ENCODE measurements at places on chromosomes 3 and 15.

- DNase-seq = no peak
Measured at GRCh38 chr3:188434594-188434993, 280.6 kb downstream of the LPP start.

- DNase-seq = peak; percentile 95
Measured at GRCh38 chr3:62415312-62415801, 42.0 kb upstream of the FEZF2 start.

GRCh38 chr3:157145606-157146322 is 14.2 kb downstream of the CCNL1 start:
- DNase-seq = no peak

- DNase-seq = no peak
Measured at GRCh38 chr3:170200987-170201386, 19.5 kb upstream of the PHC3 start.

- no peak for DNase-seq
Measured at GRCh38 chr15:100245855-100246254, 95.9 kb downstream of the ADAMTS17 start.

- DNase-seq = no peak
Measured at GRCh38 chr3:25834346-25834745, 44.5 kb downstream of the OXSM start.

GRCh38 chr15:42111924-42112323 is 17.6 kb upstream of the PLA2G4D start:
- no peak for DNase-seq

DNA sequence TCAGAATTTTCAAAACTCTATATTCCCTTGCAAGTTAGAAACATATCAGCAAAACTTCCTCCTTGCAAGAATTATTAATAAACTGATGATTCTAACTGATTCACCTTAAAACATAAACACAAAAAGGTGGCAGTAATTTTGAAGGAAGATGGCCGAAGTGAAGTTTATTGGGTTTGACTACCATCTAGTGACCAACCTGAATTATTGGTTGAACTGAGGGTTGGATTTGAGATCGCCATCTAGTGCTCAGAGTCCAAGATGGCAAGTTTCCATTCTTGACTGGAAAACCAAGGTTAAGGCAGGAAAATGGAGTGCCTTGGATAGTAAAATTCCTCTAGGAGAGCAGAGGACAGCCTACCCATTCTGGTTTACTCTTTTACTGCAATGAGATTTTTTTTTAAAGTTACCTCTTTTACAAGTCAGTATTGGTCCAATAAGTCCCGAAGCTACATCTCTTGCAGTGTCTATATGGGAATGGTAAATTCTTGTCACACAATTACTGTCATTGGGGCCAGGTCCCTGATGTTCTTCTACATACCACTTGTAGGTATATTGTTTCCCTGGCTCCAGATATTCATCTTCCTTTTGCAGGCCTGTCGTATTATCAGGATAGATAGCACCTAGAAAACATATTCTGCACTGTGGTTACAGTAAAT is 51.6 kb upstream of the CP start:
- peak; percentile 66 for DNase-seq

GRCh38 chr3:101072300-101072699 is 79.1 kb upstream of the ABI3BP start:
- no peak for DNase-seq

DNA sequence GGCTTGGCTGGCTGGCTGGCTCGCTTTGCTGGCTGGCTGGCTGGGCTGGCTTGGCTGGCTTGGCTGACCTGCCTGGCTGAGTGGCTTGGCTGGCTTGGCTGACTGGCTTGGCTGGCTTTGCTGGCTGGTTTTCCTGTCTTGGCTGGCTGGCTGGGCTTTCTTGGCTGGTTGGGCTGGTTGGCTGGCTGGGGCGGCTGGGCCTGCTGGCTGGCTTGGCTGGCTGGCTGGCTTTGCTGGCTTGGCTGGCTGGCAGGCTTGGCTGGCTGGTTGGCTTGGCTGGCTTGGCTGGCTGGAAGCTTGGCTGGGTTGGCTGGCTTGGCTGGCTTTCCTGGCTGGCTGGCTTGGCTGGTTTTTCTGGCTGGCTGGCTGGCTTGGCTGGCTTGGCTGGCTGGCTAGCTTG is 435.6 kb downstream of the GOLGA6L6 start:
- DNase-seq = no peak

GRCh38 chr3:178680489-178680888 is 144.3 kb downstream of the KCNMB2 start:
- no peak for DNase-seq

- DNase-seq = no peak
Measured at GRCh38 chr15:45121706-45122417, 7.7 kb downstream of the DUOXA2 start.

- no peak for DNase-seq
Measured at GRCh38 chr3:152943645-152944044, 108.7 kb downstream of the P2RY1 start.

DNA sequence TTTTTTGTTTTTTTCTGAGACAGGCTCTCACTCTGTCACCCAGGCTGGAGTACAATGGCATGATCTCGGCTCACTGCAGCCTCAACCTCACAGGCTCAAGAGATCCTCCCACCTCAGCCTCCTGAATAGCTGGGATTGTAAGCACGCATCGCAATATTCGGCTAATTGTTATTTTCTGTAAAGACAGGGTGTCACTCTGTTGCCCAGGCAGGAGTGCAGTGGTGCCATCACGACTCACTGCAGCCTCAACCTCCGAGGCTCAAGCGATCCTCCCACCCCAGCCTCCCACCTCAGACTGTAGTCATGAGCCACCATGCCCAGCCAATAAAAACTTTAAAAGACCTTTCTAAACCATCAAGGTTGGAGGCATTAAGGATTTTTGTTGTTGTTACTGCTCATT is 57.4 kb upstream of the TFRC start:
- no peak for DNase-seq

GRCh38 chr3:13319564-13320220 is 100.4 kb downstream of the NUP210 start:
- no peak for DNase-seq

DNA sequence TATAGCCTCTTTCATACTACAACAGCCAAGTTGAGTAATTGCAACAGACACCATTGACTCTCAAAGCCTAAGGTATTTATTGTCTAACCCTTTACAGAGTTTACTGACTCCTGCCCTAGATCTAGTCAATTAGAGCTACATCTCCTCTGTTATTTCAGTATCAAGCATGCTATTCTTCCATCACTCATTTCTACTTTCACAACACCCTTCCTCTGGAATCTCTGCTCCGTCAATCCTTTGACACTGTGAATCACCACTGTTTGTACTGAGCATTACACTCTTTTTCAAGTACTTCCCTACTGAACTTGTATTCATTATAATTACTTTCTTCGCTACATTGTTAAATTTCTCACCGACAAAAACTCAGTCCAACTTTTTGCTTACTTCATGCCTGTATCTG is 121.8 kb downstream of the ZNF609 start:
- DNase-seq = no peak

DNA sequence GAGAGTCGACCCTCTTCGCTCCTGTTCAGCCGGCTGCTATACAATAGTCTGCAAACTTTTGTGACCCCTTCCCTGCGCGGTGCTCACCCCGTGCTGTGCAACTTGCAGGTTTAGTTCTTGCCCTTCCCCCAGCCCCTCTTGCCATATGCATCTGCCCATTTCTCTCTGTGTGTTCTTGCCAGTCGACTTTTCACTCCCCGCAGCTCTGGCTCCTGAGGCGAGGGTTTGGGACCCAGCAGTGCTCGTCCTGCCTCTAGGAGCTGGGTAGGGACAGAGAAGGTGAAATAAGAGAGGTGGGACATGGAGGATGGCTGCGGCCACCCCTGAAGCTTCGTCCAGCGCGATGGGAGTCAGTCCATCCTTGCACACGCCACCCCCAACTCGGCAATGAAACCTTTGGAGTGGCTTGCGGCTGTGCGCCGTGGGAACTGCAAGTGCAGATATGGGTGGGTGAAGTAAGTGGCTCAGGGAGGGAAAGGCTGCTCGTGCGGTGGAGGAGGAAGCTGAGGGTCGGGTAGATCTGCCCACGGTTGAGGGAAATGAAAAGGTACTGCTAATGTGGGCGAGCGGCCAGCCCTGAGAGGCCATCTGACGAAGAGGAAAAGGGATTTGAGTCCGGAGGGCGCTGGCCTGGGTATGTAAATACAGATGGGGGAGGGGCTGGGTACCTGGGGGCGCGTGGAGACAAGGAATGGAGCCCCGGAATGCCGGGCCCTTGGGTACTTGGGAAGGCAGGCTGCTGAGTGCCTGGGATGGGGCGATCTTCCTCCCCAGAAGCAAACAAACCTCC is 1.0 kb downstream of the LRRC3B start:
- no peak for DNase-seq

- no peak for DNase-seq
Measured at GRCh38 chr3:172375206-172375850, 72.9 kb downstream of the GHSR start.

DNA sequence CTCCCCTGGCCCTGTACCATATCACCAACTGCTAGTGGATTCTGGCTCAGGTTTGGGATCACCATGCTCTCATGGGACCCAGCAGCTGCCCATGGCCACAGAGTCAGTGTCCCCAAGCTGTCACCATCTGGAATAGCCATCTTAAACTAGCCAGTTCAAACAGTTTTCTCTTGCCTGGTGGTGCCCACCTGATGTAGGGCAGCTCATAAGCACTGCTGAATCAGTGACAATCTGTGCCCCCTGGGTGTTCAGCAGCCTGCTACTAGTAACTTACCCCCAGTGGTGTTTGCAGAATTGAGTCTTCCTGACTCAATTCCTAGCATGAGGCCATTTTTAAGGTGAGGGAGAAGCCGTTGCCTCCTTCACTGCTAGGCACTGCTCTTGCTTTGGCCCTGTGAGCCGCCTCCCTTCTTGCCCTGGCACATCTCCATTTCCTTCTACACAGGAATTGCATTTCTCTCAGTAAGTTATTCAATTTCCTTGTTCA is 7.9 kb downstream of the RPSA start:
- no peak for DNase-seq

GRCh38 chr3:170726976-170727661 is 141.2 kb upstream of the SLC7A14 start:
- no peak for DNase-seq

DNA sequence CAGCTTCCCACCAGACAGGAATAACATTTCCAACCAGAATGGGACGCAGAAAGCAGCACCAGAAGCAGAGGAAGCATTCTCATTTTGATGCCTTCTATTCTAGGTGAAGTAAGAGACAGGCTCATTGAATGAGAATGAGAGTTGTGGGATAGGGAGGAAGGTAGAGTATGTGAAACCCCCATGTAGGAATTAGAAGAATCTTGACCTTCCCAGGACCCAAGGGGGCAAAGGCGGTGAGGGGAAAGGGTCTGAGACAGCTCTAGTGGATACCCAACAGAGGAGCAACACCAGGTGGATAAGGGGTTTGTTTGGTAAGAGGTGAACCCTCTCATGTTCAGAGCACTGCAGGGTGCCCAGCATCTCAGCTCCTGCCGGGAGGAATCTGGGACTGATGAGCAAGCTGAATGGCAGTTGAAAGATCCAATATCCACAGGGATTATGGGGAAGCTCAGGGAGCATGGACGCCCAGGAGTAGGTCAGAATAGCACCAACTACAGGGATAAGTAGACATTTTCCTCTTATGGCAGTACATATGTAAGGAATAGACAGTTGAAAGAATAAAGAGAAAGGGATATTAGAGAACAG is 77.0 kb downstream of the PLCL2 start:
- no peak for DNase-seq

DNA sequence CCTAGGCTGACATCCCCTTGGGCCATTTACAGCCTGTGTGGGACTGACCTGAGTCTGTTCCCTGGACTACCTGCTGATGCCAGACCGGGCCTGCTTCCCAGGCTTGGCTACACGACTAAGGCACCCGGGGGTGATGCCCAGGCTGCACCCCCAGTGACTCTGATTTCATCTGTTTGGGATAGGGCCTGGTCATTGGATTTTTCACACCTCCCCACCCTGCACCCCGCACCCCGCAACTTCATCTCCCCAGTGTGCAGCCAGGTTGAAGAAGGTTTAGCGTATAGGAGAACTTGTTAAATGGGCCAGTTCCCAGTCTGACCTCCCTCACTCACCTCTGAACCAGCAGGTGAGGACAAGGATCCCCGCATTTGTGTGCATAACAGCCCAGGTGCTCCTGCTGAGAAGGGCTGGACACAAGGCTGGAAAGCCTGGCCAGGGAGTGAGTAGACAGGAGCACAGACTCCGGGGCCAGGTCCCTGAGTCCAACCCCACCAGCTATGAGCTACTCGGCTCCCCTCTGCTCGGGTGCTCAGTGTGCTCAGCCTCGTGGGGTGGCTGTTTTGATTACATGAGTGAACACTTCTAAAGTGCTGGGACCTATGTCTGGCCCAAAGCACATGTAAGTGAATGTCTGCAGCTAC is 18.5 kb downstream of the SLC6A20 start:
- no peak for DNase-seq

DNA sequence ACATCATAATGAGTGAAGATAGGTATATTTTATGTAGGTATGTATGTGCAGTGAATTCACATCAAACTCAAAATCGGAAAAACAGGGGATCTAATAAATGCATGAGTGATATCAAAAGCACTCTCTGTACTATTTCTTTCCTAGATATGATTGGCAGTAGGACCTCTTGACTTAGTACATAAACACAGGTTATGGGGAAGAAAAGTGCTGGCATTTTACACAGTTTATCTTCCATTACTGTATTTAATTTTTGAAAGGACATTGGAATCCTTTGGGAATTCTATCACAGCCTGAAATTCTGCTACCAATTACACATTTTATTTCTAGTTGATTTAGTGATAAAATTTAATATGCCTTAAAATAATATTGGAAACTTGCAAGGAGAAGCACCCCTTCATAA is 470.5 kb upstream of the ONECUT1 start:
- no peak for DNase-seq

GRCh38 chr3:197365586-197365985 is 67.2 kb upstream of the DLG1 start:
- no peak for DNase-seq

DNA sequence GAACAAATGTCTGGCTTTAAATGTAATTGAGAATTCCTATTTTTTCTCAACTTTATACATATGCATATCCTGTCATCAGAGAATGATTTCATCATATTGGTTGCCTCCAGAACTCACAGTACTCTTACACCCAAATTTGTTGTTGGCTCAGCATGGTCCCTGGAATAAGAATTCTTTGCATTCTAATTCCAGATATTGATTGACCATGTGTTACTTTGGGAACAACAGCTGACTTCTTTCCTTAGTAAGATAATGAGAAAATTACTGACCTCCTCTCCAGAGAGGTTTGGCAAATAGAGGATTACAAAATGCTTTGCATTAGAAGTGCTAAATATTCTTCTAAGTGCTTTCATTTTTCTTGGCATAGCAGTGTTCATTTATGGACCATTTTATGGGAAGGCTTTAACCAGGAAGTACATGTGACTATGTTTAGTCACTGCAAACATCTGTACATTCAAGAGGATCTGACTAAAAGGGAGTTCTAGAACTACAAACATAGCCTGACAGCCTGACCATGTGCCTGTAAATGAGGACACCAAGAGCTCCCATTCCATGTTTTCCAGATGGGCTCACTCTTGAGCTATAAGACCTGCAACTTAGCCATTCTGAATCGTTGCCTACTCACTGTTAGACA is 391.6 kb upstream of the DPPA4 start:
- DNase-seq = no peak

GRCh38 chr3:13045904-13046568 is 27.2 kb downstream of the IQSEC1 start:
- peak; percentile 81 for DNase-seq

- DNase-seq = no peak
Measured at GRCh38 chr15:89116404-89116803, 28.1 kb downstream of the ABHD2 start.

GRCh38 chr3:185486394-185486793 is 12.4 kb downstream of the TMEM41A start:
- no peak for DNase-seq

GRCh38 chr3:174285242-174285864 is 573.8 kb upstream of the NAALADL2 start:
- DNase-seq = no peak

GRCh38 chr3:127159543-127159942 is 33.4 kb upstream of the PRR23E start:
- peak; percentile 95 for DNase-seq

All from NCI-H524 treated with DMSO at 0.1 percent for 48 hours (cell line).